ENCODE measurements at places on chromosomes 7 and 10.

DNA sequence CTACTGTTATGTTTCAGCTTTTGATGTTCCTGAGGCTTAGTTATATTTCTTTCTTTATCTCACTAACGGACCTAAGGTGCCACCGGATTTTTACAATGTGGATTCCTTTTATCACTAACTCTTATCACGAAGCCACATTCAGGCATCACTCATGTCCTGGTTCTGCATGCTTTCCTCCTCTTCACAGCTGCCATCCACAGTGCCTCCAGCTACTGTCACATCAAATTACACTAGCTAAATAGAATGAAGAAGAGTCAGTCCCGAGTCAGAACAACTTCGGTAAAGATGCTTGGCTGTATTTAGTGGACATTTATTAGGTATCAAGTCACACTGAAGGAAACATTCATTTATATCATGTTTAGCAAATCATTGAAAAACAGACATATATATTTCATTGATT is 153.2 kb downstream of the NEBL start:
- DNase-seq = no peak

GRCh38 chr10:17348501-17349349 is 105.7 kb downstream of the ST8SIA6 start:
- DNase-seq = no peak

GRCh38 chr10:61974601-61975390 is 73.3 kb downstream of the ARID5B start:
- no peak for DNase-seq

DNA sequence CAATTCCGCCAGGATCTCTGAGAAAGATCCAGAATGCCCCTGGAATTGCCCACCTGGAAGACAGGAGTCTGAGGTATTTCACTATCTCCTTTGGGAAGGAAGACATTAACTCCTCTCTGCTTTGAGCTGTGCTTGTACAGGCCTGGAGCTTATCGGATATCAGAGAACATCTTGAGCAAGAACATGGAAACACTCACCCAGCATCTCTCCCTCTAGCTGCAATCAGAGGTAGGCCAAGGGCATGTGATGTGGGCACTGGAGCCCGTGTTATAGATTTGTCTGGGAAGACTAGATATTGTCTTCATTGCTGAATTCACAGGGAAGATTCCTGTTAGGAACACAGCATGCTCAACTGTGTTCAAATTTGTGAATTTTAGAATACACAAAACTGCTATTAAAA is 233.9 kb downstream of the PHF14 start:
- DNase-seq = no peak

GRCh38 chr7:77580762-77581350 is 43.8 kb downstream of the PTPN12 start:
- no peak for DNase-seq

DNA sequence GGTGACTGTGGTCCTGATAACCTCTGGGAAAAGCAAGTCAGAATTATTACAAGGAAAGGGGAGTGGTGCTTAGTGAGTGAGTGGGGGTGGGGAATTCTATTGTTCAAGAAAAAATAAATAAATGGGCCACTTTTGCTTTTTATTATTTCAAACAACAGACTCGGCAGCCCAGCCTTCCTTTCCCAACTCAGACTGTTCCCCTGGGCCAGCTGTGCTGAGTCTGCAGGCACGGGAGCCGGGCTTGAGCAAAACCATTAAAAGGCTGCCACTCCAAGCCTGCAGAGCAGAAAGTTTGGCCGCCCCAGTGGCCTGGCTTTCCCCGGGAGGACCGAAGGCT is 90.0 kb downstream of the PLXNA4 start:
- no peak for DNase-seq

DNA sequence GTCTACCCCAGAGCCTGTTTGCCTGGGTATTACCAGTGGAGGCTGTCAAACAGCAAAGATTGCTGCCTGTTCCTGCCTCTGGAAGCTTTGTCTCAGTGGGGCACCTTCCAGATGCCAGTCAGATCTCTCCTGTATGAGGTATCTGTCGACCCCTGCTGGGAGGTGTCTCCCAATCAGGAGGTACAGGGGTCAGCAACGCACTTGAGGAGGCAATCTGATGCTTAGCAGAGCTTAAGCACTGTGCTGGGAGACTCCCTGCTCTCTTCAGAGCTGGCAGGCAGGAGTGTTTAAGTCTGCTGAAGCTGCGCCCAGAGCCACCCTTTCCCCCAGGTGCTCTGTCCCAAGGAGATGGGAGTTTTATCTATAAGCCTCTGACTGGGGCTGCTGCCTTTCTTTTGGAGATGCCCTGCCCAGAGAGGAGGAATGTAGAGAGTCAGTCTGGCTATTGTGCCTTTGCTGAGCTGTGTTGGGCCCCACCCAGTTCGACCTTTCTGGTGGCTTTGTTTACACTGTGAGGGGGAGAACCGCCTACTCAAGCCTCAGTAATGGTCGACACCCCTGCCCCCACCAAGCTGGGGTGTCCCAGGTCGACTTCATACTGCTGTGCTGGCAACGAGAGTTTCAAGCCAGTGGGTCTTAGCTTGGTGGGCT is 62.2 kb downstream of the PPP1R9A start:
- no peak for DNase-seq

DNA sequence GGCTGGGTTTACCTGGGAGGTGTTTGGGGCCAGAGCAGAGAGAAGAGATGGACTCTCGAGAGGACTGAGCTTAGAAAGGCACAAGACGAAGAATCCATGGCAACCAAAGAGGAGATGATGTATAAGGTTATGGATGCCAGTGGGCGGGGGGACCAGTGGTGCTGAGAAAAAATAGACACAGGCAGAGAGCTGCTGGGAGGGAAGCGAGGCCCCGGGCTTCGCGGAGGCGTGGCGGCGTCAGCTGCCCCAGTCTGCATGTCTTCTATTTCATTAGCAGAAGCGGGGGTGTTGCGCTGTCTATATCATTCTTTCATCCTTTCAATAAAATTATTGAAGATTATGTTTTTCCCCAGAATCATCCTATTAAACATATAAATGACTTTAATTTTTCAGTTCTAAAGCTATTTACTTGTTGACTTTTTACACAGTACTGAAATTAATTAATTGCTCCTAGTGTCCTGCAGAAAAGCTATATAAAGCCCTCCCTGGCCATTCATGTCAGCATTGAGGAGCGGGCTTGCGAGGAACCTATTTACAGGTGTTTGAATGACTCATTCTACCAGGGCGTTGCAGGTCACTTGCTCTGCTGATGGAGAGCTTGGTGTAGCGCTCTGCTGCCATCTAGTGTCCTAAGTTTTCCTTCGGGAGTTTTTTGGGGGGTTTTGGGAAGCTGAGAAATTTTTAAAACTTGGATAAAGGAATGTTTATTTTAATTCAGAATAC is 42.9 kb upstream of the BHLHA15 start:
- peak; percentile 73 for DNase-seq

DNA sequence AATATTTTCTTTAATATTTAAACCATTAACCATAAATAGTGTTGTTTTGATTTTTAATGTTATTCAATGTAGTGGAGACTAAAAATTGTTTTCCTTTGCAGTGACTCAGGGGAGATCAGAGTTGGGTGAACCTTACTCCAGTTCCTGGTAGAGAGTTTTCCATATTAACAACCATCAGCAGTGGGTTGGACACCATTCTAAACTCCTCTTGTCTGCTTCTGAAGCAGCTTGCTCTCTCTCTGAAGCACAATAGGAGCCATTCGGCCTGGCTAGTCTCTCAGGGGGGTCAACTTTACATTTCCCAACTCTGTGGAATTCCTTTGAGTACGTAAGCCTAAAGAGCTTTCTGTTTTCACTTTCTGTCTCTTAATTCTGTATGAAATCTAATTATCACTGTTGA is 9.4 kb upstream of the NRG3 start:
- no peak for DNase-seq

DNA sequence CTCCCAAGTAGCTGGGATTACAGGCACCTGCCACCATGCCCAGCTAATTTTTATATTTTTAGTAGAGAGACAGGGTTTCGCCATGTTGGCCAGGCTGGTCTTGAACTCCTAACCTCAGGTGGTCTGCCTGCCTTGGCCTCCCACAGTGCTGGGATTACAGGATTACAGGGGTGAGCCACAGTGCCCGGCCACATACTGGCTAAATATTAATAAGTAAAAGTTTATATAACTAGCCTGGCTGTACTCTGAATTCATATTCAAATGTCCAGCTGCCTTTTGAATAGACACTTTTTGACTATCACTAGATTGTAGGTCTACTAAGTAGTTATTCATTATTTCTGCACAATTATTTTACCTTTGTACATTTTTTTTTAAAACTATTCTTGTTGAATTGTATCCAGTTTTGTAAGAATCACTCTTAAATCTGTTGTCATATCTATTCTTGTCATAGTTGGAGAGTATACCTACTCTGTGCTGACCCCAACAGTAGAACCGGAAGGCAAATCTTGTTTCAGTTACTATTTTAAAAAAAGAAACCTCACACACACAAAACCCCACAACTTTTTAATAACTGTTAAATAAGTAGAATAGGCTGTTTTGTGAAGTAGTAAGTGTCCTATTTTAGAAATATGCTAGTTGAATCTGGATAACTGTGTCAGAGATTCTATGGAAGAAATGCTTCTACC is 29.6 kb downstream of the MINPP1 start:
- no peak for DNase-seq

GRCh38 chr7:9204571-9204970 is 771.2 kb downstream of the NXPH1 start:
- no peak for DNase-seq

GRCh38 chr10:55786461-55787050 is 574.5 kb downstream of the ZWINT start:
- no peak for DNase-seq

DNA sequence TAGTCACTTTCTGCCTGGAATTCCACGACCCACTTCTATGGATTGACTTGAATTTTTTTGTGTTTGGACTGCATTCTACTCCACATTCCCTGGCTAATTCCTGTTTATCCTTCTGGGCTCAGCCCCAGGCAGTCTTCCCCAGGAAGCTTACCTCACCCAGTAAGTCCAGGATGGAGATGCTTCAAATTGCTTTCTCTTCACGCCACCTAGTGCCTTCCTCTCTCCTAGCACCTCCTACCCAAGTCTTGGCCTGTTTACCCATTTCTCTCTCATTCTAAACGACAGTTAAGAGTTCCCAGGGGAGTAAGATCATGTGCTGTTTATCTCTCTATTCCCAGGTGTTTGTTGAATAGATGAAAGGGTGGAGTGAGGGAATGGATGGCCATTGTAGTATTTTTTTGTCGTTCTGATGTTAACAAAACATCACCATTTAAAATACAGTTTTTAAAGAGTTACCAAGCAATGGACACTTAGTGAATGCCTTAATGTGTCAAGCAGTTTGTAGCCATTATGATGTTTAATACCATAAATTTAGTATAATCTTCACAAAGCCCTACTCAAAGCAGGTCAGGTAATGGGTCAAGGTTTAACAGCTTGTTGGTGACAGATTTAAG is 45.5 kb upstream of the TARP start:
- DNase-seq = peak; percentile 60

GRCh38 chr7:70789481-70790214 is 342.3 kb upstream of the GALNT17 start:
- no peak for DNase-seq

GRCh38 chr10:77081481-77081891 is 556.1 kb downstream of the KCNMA1 start:
- DNase-seq = no peak

DNA sequence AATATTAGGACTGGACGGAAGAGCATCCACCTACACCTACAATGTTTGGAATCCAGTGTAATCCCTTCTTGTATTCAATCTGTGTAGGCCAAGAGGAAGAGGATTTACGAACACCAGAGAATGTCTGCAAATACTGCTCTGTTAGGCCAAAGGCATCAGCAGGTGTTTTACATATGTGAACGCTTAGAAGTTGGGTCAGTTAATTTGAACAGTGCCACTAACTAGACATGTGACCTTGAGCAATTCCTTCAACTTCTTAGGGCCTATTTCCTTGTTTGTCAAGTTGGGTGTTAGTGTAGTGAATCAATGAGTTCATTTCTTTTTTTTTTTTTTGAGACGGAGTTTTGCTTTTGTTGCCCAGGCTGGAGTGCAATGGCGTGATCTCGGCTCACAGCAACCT is 35.4 kb downstream of the MYPN start:
- DNase-seq = no peak

DNA sequence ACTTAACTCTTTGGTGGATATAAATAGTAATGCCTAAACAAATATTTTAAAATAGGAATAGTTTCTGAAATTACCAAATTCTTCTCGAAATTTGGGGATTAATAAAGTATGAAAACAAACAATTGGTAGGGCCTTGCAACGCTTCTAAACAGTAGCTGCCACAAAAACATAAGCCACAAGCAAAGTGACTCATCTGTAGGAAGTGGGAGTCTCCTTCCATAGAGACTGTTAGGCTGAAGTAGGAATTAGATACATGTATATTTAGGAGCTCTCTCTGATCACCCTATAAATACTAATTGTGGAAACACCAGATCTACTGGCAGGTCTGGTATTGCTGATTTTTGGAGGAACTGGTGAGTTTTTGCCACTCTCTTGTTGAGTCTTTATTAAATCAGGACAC is 5.7 kb upstream of the LMOD2 start:
- DNase-seq = no peak

DNA sequence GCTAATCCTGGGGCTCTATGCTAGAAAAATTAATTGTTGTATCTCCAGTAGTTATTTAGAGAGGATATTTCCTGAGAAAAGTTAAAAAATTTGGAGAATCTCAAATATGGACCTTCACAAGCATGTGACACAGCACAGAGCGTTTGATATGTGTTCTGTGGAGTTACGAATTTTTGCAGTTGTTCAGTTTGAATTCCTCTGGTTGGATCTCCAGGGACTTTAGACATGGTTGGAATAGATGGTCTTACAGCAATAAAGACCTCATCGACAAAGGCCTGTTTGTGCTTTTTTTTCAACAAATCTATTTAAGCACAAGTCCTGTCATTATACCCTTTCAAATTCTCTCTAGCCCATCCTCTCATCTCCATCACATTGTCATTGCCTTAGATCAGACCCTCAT is 138.0 kb downstream of the TES start:
- no peak for DNase-seq

GRCh38 chr10:124144536-124144935 is 51.1 kb upstream of the CHST15 start:
- no peak for DNase-seq

GRCh38 chr7:1569016-1569415 is 816 bp downstream of the PSMG3 start:
- DNase-seq = no peak

DNA sequence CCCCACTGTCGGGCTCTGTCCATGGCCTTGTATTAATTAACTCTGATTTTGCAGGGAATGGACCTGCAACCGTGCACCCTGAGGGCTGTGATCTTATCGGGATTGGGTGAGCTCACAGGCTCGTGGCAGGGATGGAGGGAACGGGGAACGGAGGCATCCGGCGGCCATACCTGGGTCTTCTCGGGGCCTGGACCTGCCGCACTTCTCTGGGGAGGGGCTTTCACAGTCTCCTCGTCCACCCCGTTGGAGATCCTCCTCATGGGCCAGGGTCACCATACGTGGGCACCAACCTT is 57.5 kb upstream of the SHH start:
- peak; percentile 41 for DNase-seq
